NCI-H748 treated with DMSO at 0.1 percent for 48 hours (cell line): ENCODE measurements at places on chromosomes 2 and 18.

- peak; percentile 17 for DNase-seq
These were observed 101.4 kb upstream of the RAB6C start for GRCh38 chr2:129877795-129878775.

DNA sequence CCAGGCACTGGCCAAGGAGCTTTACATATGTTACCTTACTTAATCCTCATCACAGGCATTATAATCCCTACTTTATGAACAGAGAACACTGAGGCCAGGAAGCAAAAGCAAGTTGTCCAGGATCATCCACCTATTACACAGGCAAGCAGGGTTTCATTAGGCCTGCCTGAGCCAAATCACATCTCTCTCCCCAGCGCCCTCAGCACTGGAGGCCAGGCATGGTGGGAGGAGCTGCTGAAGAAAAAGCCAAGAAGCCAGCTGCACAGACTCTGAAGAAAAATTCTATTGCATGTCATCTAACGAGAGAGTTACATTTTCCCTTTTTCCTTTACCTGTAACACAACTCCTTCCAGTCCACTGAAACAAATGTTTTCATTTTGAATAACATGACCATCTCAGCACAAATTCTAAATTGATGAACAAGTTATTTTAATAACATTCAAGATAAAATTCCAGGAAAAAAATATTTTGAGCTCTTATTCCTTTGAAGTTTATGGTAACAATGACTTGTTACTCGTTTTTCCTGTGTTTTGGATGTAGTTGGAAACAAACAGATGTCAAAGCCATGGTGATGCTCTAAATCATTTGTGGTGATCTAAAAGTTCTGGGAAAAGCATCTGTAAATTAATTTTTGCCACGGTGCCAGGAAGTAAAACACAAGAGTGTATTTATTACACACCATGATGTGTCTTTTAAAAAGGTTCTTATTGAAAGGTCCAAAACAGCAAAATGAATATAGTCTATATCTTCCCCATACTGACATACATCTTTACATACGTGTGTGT, 139.0 kb upstream of the ITGB6 start:
- no peak for DNase-seq

DNA sequence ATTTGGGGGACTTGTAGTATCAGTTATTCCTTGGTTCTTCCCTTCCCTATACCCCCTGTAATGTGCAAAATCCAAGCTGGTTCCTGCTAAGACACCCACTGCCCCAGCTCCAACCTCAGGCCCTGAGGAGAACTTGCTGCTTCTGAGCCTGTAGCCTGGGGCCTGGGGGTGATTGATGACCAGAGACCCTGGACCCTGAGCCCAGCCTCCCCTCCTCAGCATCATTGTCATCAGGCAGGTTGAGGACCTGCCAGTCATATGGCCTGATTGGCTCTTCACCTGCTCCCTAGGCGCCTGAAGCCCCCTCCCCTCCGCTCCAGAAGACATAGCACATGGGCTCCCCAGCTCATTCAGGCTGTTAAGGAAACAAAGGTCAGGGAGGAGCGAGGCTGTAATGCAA, 73.8 kb upstream of the YWHAQ start:
- no peak for DNase-seq

GRCh38 chr2:65749545-65749944, 317.1 kb upstream of the SPRED2 start:
- DNase-seq = no peak

DNA sequence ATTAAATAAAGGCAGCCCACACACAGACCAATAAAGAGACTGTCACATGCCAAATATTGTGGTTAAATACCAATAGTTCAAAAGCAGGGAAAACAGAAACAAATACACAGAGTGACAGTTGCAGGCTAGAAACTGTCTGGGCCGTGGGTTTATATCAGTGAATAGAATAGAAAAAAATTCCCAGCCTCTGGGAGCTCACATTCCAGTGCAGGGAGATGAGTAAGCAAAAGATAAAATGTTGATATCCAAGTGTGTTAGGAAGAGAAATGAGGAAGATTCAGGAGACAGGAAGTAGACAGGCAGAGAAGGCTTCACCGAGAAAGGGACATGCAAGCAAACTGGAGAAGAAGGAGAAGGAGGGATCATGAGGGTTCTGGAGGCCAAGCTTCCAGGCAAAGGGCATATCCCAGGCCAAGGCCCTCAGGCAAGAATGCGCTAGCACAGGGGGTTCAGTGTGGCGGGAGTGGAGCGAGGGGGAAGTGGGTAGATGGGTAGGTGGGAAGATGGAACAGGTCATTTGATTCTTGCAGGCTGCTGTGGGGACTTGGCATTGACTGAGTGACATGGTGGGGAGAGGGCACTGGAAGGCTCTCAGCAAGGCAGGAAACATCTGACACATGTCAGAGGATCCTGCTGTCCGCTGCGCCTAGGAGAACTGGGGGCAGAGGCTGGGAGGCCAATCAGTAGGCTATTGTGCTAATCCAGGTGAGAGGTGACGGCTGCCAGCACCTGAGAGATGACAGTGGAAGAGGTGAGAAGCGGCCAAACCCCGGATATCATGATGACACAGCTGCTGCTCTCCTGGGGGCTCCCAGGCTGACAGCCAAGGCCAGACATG, 89.2 kb downstream of the ZBTB7C start:
- peak; percentile 75 for DNase-seq

DNA sequence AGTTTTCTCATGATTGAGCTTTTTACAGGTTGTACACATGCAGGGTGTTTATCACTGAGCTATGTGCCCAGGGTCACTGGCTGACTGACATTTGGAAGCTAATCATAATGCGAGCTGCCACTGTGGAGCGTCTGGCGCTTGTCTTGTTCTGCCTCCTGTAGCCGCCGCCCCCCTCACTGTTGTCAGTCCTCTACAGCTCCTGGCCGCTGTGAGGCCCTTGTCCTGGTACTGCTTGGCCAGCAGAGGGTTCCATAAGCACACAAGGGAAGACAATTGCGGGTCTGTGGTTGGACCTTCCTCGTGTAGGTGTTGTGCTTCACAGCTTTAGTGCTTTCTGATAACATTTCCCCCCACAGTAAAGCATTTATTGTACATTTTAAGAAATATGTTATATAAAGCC, 105.6 kb upstream of the LDLRAD4 start:
- peak; percentile 14 for DNase-seq

DNA sequence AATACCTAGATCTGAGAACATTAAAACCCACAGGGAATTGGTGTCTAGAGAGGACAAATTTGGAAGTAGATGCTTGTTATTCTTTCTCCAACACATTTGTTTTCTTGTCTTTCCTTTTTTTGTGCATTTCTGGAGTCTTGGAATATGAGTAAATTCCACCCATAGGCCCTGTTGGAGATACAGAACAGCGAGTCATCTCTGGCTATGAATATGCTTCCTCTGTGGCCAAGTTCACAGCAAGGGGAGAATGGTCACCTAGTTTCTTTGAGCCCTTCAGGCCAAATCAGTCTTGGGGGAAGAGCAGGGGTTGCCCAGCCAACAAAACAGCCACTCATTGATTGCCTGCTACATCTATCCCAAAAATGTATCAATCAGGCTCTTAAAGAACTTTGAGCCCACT, 31.3 kb downstream of the SP140L start:
- DNase-seq = no peak

GRCh38 chr2:164954954-164955701, at the start of gene SLC38A11:
Gene SLC38A11, minus strand, starts transcription at chr2:164955525. Its CDS starts 278 bp downstream, at chr2:164955247.
- no peak for DNase-seq

- no peak for DNase-seq
These were observed 145.4 kb downstream of the LPIN1 start for GRCh38 chr2:11891671-11892440.

GRCh38 chr2:120904830-120905234, 169.2 kb downstream of the GLI2 start:
- DNase-seq = no peak

- no peak for DNase-seq
These were observed 454.2 kb upstream of the KLHL29 start for GRCh38 chr2:22930781-22931180.

GRCh38 chr2:154470376-154470775, 228.1 kb upstream of the KCNJ3 start:
- no peak for DNase-seq
